ENCODE measurements at places on chromosomes 5 and 9.

- no peak for DNase-seq
Measured at GRCh38 chr9:130138171-130138653, 34.0 kb upstream of the NCS1 start.

- no peak for DNase-seq
Measured at GRCh38 chr5:88698290-88698689, 184.7 kb downstream of the MEF2C start.

DNA sequence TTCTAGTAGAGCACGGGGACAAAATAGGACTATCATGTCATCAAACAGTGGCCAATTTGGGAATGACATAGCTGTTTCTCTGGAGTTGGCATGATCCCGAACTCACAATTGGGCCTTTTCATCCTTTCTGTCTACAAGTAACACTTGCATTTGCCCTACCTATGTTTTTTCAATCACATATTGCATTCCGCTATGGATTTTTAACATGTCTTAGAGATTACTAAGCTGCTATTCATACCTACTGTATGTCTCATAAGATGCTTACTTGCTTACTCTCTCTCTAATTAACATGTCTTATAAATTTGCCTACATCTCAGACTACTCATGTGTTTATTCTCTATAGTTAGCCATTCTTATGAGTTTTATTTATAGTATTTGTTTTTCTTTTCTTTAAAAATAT, 341.2 kb upstream of the CTNND2 start:
- DNase-seq: no peak

DNA sequence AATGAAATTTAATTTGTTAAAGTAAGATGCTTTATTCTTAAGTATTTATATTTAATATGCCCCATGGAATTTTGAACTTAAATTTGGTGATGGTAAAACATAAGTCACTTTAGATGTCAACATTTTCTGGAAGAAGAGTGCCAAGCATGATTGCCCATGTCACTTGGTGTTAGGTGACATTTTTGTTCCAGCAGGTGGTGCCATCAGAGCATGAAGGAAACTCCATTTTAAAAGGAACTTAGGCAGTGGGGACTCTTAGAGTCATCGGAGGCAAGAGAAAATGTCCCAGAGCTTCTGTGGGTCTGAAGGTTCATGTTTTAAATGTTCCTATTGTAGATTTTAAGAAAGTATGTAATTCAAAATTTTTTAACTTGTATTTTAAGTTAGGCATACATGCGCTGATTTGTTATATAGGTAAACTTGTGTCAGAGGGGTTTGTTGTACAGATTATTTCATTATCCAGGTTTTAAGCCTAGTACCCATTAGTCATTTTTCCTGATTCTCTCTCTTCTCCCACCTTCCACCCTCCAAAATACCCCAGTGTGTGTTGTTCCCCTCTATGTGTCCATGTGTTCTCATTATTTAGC, 789.3 kb downstream of the SEMA5A start:
- no peak for DNase-seq

GRCh38 chr9:129838707-129839259, 3.5 kb downstream of the USP20 start:
- no peak for DNase-seq

GRCh38 chr9:32117291-32117690, 267.2 kb upstream of the ACO1 start:
- DNase-seq: no peak

DNA sequence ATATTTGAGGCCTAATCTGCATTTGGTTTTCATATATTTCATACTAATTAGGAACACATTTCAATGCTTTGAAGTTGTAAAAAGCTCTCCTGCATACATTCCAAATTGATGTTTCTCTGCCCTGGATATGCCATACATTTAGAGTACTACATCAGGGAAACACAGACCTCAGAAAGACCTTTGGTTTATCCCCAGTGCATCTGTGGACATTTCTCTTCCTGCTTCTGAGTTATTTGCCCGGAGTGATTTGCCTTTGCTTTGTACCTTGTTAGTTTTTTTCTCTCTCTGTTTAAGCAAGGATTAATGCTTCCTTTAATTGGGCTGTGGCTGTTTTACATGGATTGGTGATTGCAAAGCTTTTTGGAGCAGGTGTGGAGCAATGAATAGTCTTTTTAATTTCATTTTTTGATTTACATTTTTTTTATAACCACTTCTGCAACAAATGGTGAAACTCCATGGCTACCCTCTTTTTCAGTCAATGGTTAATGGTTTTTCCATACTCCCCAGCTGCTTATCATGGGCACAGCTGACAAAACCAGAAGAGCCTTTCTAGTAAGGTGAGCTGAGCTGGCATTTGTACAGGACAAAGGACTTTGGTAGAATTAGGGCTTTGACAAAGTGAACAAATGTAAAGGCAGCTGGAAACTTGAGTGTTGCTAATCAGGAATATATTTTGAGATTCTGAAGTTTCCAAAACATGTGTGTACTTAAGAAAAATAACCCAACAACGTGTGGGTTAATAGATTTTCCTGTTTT, 54.2 kb downstream of the ZSWIM6 start:
- no peak for DNase-seq

- no peak for DNase-seq
Measured at GRCh38 chr9:136011703-136012496, 50.7 kb upstream of the UBAC1 start.

DNA sequence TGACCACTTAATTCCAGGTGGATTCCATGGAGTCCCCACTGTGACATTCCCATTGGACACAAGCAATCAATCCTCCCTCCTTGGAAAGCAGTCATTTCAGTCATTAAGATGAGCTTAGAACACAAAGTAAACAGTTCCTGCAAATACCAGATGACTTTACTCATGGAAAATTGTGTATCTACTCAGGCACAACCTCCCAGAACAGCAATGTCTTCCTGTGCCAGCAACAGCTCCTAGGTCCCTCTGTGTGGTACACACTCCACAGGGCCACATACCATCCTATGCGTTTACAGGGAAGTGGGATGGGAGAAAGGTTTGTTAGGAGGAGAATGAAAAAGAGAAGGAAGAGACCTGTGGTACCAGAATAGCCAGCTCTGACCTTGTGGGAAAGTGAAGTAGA, 53.7 kb downstream of the MTMR12 start:
- DNase-seq: no peak

DNA sequence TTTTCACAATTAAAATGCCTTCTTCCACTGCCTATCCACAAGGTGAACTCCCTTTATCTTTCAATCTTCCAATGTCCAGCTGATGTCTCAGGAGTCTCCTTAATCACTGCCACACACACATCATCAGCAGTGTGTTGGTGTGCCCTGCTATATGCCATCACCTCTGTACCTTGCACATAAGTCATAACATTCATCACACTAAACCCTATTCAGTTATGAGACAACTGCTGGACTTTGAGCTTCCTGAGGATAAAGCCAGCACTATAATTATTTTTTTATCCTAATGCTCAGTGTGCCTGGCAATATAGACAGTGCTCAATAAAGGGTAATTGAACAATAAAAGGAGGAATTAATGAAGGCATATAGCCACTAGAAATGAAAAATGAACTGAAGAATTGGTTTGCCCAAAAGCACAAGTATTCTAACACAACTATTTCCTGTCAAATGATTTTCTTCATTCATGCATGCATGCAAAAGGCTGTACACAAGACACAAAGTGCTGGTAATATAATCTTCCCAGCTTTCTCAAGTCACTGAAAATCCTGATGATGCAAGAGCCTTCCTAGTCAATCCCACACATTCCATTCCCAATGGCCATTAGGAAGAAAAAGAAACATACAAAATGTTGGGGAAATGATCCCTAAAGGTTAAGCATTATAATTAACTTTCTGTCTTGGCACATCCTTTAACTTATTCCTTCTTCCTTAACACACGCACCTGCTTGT, 32.4 kb downstream of the LPAR1 start:
- no peak for DNase-seq

DNA sequence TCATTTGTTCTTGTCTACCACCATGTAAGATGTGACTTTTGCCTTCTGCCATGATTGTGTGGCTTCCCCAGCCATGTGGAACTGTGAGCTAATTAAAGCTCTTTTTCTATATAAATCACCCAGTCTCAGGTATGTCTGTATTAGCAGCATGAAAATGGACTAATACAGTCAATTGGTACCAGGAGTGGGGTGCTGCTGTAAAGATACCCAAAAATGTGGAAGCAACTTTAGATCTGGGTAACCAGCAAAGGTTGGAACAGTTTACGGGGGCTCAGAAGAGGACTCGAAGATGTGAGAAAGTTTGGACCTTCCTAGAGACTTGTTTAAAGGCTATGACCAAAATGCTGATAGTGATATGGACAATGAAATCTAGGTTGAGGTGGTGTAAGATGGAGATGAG, 488.9 kb downstream of the ISL1 start:
- DNase-seq: no peak

- no peak for DNase-seq
Measured at GRCh38 chr9:111154081-111154562, 115.9 kb upstream of the LPAR1 start.
